Neural progenitor cell (in vitro differentiated cells): ENCODE measurements at places on chromosomes 6 and 20. TPM values are rescaled to one million over a fixed set of nuclear protein-coding genes. Genes with fewer than 3 reads are reported as not detected.

DNA sequence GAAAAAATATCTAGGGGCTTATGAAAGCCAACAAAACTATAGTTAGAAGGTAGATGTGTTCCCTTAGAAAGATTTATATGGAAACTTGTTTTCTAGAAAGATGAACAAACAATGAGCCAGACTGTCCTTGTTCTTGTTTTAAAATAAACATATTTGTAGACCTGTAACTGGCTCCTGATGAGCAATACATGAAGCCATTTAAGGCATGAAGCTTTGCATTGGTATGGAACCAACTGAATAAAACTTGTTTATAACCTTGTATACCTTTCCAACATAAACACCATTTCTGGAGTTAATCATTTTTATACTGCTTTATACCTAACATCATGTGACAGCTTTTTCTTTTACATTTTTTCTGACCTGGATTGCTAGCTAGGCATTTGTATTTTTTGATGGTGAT lies 247.8 kb downstream of the PRL start:
- H3K36me3 ChIP-seq, result no peaks in the 10 kb centered on the region
- no peaks in the 10 kb centered on the region for H3K4me1 ChIP-seq
- H3K4me3 ChIP-seq, result no peak overlapping the region
- no peaks in the 10 kb centered on the region for H3K27me3 ChIP-seq
- no peak for DNase-seq
- H3K27ac ChIP-seq, result no peak overlapping the region

- H3K27me3 ChIP-seq, result no peaks in the 10 kb centered on the region
- H3K4me1 ChIP-seq, result no peaks in the 10 kb centered on the region
- H3K27ac ChIP-seq, result no peak overlapping the region
- no peak for DNase-seq
Measured at GRCh38 chr6:255041-255750, 37.1 kb upstream of the DUSP22 start.

MRS2 gene
- 22.9 and 32.3 TPM in 2 replicates for total RNA-seq

CITED2 gene
- total RNA-seq, result 215 and 222 TPM in 2 replicates
